Transverse colon (tissue), 4 donors: ENCODE measurements at places on chromosomes 11 and 22. TPM values are rescaled to one million over a fixed set of nuclear protein-coding genes. Genes with fewer than 3 reads are reported as not detected.

DNA sequence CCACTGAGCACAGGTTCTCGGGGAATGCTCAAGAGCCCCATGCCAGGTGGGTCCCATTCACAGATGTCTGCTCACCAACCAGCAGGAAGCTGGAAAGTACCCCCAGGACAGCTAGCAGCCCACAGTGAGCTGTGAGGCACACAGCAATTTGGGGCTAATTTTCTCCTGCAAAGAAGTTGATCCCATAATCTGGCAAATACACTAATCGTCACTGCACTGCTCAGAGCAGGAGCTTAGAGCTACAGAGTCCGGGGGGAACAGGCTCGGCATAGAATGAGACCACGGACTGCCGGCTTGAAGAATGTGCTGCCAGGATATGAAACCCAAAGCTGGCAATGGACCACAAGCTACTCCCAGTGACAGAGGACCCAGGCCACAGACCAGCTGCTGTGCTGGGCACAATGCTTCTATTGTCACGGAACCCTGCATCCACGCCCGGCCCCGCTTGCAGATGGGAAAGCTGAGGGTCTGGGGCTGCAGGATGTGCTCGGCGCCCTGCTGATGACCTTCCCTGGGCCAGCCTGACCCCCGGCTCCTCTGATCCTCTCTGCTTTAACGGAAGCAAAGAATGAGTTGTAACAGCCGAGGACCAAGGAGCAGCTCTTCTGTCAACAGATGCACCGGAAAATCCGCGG is 239.7 kb downstream of the CTTN start:
- H3K27ac ChIP-seq = no peak overlapping the region
- no peaks in the 10 kb centered on the region for H3K27me3 ChIP-seq
- H3K4me3 ChIP-seq = no peak overlapping the region
- no peaks in the 10 kb centered on the region for H3K4me1 ChIP-seq
- DNase-seq = no peak

- H3K27me3 ChIP-seq = no peaks in the 10 kb centered on the region
- H3K4me3 ChIP-seq = no peak overlapping the region
- no peaks in the 10 kb centered on the region for H3K4me1 ChIP-seq
- no peaks in the 10 kb centered on the region for H3K36me3 ChIP-seq
- no peak for DNase-seq
Measured at GRCh38 chr11:73453562-73453961, 77.4 kb downstream of the RELT start.

GRCh38 chr11:44094260-44094868 is 1.1 kb upstream of the EXT2 start:
- H3K36me3 ChIP-seq = no peaks in the 10 kb centered on the region
- peaks cover 11% of the 10 kb centered on the region for H3K4me1 ChIP-seq
- no peaks in the 10 kb centered on the region for H3K27me3 ChIP-seq
- H3K27ac ChIP-seq = no peak overlapping the region

DNA sequence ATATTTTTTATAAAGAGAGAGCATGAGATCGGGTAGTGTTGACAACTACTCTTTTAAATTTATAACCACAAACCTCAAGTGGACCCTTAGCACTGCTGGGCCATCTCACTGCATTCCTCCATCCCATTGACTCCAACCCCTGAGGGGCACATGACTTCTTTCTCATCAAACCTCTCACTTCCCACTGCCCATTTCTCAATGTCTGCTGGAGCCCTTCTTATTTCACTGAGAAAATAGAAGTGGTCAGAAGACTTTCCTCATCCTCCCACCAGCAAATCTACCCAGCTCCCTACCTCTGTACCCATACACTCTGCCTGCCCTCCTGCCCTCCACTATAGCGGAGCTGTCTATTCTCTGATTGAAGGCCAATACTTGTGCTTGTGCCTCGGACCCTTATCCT is 370.6 kb upstream of the MPPED2 start:
- no peak overlapping the region for H3K4me3 ChIP-seq
- DNase-seq = no peak
- no peak overlapping the region for H3K27ac ChIP-seq
- no peaks in the 10 kb centered on the region for H3K27me3 ChIP-seq

DNA sequence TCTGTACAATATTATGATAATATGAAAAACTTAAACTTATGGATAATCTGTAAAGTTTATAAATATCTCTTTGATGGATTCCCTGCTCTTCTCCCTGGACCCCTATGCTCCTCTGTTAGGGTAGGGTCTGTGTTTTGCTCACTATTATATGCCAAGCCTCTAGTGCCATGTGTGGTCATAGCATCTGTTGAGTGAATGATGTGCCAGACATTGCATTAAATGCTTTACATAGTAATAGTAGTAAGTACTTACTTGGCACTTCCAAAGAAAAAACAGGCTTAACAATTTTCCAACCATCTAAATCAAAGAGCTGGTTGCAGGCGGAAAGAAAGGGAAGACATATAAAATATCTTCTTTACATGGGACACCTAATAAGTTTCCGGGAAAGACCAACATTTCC is 46.8 kb downstream of the LGR4 start:
- H3K4me1 ChIP-seq = peaks cover 8% of the 10 kb centered on the region
- no peak overlapping the region for H3K4me3 ChIP-seq
- no peak for DNase-seq
- no peaks in the 10 kb centered on the region for H3K27me3 ChIP-seq

DNA sequence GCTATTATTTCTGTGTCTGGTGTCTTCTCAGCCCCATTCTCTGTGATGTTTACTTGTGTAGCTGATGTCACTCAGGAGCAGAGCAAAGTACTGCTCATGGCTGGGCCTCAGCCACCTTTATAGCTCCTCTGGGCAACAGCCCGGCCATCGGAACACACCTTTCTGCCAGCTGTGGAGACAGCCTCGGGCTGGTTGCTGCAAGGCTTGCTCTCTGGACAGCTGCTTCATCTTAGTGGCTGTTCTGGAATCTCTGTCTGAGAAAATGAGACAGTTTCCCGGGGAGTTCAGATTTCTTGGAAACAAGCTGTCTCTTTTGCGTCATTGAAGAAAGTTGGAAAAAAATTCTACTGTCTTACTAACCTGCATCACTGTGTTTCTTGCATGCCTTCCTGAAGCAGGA is 20.0 kb downstream of the THY1 start:
- no peak overlapping the region for H3K27ac ChIP-seq
- no peaks in the 10 kb centered on the region for H3K36me3 ChIP-seq
- H3K27me3 ChIP-seq = peaks cover 6% of the 10 kb centered on the region
- H3K4me1 ChIP-seq = no peaks in the 10 kb centered on the region

GRCh38 chr11:95152876-95153856 is 63.5 kb downstream of the ENDOD1 start:
- no peak overlapping the region for H3K4me3 ChIP-seq
- peaks cover 14% of the 10 kb centered on the region for H3K4me1 ChIP-seq
- H3K27ac ChIP-seq = no peak overlapping the region

DNA sequence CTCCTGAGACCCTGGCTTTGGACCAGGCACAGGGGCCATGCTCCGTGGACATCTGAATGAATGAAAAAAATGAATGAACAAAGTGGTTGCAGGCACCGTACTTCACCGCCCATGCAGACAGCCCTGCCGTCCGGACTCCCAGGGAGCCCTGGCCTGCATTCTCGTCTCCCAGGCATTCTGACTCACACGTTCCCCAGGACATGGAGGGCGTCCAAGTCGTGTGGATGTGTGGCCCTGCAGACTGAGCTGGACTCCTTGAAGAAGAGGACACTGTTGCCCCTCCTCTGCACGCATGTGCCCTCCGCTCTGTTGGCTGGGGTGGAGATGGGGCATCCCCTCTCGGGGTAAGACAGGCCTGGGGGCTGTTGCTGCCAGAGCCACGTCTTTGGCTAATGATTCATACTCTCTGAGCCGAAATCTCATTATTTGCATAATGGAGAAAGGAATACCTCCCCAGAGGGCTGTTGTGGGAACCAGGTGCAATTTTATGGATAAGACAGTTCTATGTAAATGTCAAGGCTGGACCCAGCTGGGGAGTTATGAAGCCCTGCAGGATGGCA is 49.7 kb downstream of the RTL6 start:
- peak overlapping the region; percentile 20 for H3K27ac ChIP-seq
- no peak overlapping the region for H3K4me3 ChIP-seq
- H3K4me1 ChIP-seq = peaks cover 4% of the 10 kb centered on the region
- peak; percentile 48 for DNase-seq

The SLC22A6 gene
- total RNA-seq = not detected

- no peak for DNase-seq
- H3K27ac ChIP-seq = no peak overlapping the region
- no peak overlapping the region for H3K4me3 ChIP-seq
- H3K4me1 ChIP-seq = peaks cover 19% of the 10 kb centered on the region
- no peaks in the 10 kb centered on the region for H3K36me3 ChIP-seq
- H3K27me3 ChIP-seq = no peaks in the 10 kb centered on the region
Measured at GRCh38 chr11:11425806-11426205, 72.8 kb upstream of the CSNK2A3 start.

DNA sequence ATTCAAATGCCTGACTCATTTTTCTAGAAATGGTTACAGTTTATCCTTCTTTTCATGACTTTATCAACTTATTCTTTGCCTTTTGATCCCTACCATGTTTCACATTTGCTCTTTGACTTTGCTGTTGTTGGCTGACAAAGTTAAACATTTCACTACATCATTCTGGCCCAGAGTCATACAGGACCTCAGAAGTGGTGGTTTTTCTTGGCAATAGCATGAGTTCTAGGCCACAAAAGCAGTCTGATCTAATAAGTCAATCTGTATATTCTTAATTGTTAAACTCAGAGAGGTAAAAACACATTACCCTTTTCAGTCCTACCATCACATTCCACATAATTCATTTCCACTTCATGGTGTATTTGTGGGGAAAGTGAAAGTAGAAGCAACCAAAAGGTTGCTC is 763.2 kb upstream of the TENM4 start:
- no peaks in the 10 kb centered on the region for H3K27me3 ChIP-seq
- H3K4me3 ChIP-seq = no peak overlapping the region
- DNase-seq = no peak

GRCh38 chr22:29312218-29313125 is 3.0 kb downstream of the RASL10A start:
- no peak overlapping the region for H3K4me3 ChIP-seq
- H3K27ac ChIP-seq = peak overlapping the region; percentile 96
- no peak for DNase-seq
- H3K36me3 ChIP-seq = no peaks in the 10 kb centered on the region
- H3K4me1 ChIP-seq = peaks cover 61% of the 10 kb centered on the region

- no peak overlapping the region for H3K4me3 ChIP-seq
- H3K4me1 ChIP-seq = peaks cover 50% of the 10 kb centered on the region
- DNase-seq = no peak
- no peaks in the 10 kb centered on the region for H3K27me3 ChIP-seq
- peak overlapping the region; percentile 85 for H3K27ac ChIP-seq
Measured at GRCh38 chr22:27879923-27880322, 39.1 kb downstream of the PITPNB start.

GRCh38 chr11:69822676-69823494 is 3.7 kb upstream of the FGF3 start:
- H3K36me3 ChIP-seq = no peaks in the 10 kb centered on the region
- H3K4me3 ChIP-seq = no peak overlapping the region
- peaks cover 3% of the 10 kb centered on the region for H3K4me1 ChIP-seq

GRCh38 chr11:19603771-19604170 is 108.9 kb upstream of the NAV2 start:
- no peaks in the 10 kb centered on the region for H3K27me3 ChIP-seq
- no peak for DNase-seq
- H3K4me3 ChIP-seq = no peak overlapping the region

The NLRP14 gene
- total RNA-seq = not detected

The SPTBN2 gene
- total RNA-seq = 0.75 TPM

The PHETA2 gene
- total RNA-seq = 10.1 TPM

GRCh38 chr22:19831016-19831415 is 23.7 kb downstream of the GNB1L start:
- no peaks in the 10 kb centered on the region for H3K4me1 ChIP-seq
- no peaks in the 10 kb centered on the region for H3K36me3 ChIP-seq
- no peaks in the 10 kb centered on the region for H3K27me3 ChIP-seq
- H3K4me3 ChIP-seq = no peak overlapping the region
- no peak overlapping the region for H3K27ac ChIP-seq
- no peak for DNase-seq

DNA sequence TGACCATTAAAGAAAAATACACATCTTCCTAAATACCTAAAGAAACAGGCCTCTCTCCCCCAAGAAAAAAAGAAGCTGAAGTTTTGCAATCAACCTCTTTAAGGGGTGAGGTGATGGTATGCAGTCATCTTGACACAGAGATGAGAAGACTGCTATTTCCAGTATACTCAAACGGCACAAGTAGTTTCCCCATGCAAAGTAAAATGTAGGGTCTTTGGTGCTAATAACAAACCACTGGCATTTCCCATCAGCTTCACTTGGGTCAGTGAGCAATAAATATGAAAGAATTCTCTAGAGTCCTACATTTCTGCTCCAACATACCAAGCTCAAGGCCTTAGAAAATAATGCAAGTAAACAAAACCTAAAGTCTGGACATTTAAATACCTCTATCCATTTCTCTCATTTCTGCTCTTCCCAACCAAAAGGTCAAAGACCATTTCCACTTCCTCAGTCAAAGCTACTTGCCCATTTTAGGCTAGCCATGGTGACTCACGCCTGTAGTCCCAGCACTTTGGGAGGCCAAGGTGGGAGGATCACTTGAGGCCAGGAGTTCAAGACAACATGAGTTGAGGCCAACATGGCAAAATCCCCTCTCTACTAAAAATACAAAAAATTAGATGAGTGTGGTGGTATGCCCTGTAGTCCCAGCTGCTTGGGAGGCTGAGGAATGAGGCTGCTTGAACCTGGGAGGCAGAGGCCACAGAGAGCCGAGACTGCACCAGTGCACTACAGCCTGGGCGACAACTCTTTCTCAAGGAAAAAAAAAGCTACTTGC is 39.5 kb upstream of the CHRNA10 start:
- no peaks in the 10 kb centered on the region for H3K27me3 ChIP-seq
- peaks cover 50% of the 10 kb centered on the region for H3K36me3 ChIP-seq
- no peaks in the 10 kb centered on the region for H3K4me1 ChIP-seq
- H3K4me3 ChIP-seq = no peak overlapping the region

DNA sequence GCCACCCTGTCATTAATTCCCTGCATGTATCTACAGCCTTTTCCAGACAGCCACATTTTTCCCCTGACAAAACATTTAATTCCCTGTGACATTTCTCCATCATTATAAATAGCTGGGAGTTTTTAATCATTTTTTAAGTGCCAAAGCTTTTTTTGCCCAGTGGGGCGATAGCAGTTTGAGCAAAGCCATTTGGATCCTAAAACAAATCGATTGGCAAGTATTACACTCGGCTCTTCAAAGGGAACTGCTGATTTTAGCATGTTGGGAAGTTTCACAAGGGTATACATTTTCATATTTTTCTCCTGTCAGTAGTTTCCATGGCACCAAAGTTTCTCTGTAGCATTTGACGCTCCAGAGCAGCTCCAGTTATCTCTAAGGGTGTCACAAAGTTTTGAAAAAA is 210.8 kb downstream of the HIPK3 start:
- peaks cover under 1% of the 10 kb centered on the region for H3K27me3 ChIP-seq
- H3K4me3 ChIP-seq = no peak overlapping the region
- DNase-seq = no peak
- no peak overlapping the region for H3K27ac ChIP-seq
- H3K4me1 ChIP-seq = no peaks in the 10 kb centered on the region

- no peaks in the 10 kb centered on the region for H3K36me3 ChIP-seq
- peak overlapping the region; percentile 66 for H3K27ac ChIP-seq
- no peak for DNase-seq
- no peaks in the 10 kb centered on the region for H3K4me1 ChIP-seq
- no peak overlapping the region for H3K4me3 ChIP-seq
Measured at GRCh38 chr11:47391077-47391583, 12.8 kb upstream of the SPI1 start.

GRCh38 chr11:119187123-119187892 is 2.0 kb downstream of the NHERF4 start:
- no peak overlapping the region for H3K4me3 ChIP-seq
- no peaks in the 10 kb centered on the region for H3K27me3 ChIP-seq
- no peak overlapping the region for H3K27ac ChIP-seq
- no peaks in the 10 kb centered on the region for H3K4me1 ChIP-seq

The BAIAP2L2 gene
- 106 TPM for total RNA-seq

- H3K27me3 ChIP-seq = no peaks in the 10 kb centered on the region
- H3K27ac ChIP-seq = peak overlapping the region; percentile 50
- no peaks in the 10 kb centered on the region for H3K36me3 ChIP-seq
- H3K4me3 ChIP-seq = no peak overlapping the region
- no peaks in the 10 kb centered on the region for H3K4me1 ChIP-seq
- peak; percentile 58 for DNase-seq
Measured at GRCh38 chr22:32073823-32074380, 30.8 kb downstream of the SLC5A1 start.
